ENCODE measurements at places on chromosomes 3 and 15. TPM values are rescaled to one million over a fixed set of nuclear protein-coding genes. Genes with fewer than 3 reads are reported as not detected.

SV2B gene
- 0.35 TPM for total RNA-seq

AADAC gene
- total RNA-seq, result 17.7 TPM

ALDH1A3 gene
- total RNA-seq, result 2.1 TPM

GRM2 gene
- 0.29 TPM for total RNA-seq
